ENCODE measurements at places on chromosomes 1 and 21. TPM values are rescaled to one million over a fixed set of nuclear protein-coding genes. Genes with fewer than 3 reads are reported as not detected.

DNA sequence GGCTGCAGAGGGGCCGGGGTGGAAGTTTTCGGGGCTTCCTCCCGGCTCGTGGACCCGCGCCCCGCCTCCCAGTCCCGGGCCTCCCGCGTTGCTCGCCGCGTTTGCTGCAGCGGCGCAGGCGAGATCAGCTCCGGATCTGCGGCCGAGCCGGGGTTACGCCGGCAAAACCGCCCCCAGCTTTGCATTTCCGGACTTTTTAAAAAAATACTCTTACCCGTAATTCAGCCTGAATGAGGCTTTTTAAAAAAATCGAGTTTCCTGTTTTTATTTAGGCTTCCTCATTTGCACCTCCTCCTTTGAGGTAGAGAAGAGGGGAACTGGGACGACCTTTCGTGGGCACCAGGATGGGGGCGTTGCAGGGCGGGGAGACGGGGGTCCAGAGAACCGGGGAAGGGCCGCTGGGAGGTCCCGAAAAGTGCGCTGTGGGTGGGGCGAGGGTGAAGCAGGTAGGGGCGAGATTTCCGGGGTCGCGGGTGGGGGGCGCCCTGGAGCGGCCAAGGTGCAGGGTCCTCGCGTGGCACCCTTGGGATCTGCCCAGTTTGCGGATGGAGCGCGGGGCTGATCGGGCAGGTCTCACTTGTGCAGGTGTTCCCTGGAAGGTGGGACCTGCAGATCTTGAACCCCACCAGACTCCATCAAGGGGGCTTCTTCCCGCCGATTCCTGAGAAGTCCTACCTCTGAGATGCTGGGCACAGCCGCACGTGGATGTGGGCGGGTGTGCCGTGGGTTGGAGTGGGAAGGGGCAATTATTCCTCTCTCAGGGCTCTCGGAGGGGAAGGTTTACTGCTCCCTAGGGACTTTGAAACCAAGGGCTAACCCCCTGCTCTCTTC, 1.1 kb downstream of the PIK3CD start:
- no peaks in the 10 kb centered on the region for H3K27me3 ChIP-seq
- peaks cover 52% of the 10 kb centered on the region for H3K4me1 ChIP-seq
- H3K36me3 ChIP-seq: peaks cover 37% of the 10 kb centered on the region
- H3K27ac ChIP-seq: peak overlapping the region; percentile 99

TMCO1 gene
- 94.3 TPM for total RNA-seq

GRCh38 chr21:36828208-36828607, 129.3 kb downstream of the SIM2 start:
- DNase-seq: no peak
- H3K36me3 ChIP-seq: no peaks in the 10 kb centered on the region
- peaks cover 2% of the 10 kb centered on the region for H3K4me1 ChIP-seq

- H3K27me3 ChIP-seq: no peaks in the 10 kb centered on the region
- DNase-seq: no peak
- H3K4me1 ChIP-seq: no peaks in the 10 kb centered on the region
- no peaks in the 10 kb centered on the region for H3K36me3 ChIP-seq
- H3K4me3 ChIP-seq: no peak overlapping the region
- H3K27ac ChIP-seq: no peak overlapping the region
These were observed 137.0 kb downstream of the PLPP3 start for GRCh38 chr1:56442290-56442877.

PGLYRP3 gene
- not detected for total RNA-seq

Data from activated CD4-positive, alpha-beta T cell treated with anti-CD3 and anti-CD28 coated beads, Interleukin-2, amount 10 ng/mL, durations not matched to agents 24 days and 14 days (primary cell).